Heart right ventricle (tissue), 16 donors: ENCODE measurements at places on chromosomes 11 and 22. TPM values are rescaled to one million over a fixed set of nuclear protein-coding genes. Genes with fewer than 3 reads are reported as not detected.

DNA sequence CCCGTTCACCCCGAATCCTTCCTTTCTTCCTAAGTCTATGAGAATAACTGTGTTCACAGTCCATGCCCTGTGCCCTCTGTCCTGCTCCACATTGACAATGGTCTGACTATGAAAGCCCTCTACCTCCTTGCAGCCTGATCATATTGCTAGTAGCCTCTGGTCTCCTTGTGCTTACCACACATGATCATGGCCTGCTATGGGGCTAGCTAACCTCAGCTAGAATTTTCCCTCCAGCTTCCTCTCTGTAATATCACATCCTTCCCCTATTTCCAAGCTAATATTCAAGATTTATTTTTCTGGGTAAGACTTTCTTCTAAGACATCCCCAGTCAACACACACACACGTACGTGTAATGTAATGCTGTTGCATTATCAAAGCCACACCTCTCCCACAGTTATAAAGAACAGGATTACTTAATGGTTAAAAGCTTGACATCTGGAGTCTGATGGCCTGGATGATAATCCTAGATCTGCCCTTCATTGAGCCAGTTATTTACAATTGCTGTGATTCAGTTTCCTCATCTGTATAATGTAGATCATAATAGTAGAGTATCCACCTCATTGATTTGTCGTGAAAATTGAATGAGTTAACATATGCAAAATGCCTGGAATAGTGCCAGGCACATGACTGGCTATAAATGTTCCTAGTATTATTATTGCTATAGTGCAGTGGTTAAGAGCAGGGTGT, 214.4 kb upstream of the BLID start:
- H3K27ac ChIP-seq = no peak overlapping the region
- H3K4me1 ChIP-seq = peaks cover 4% of the 10 kb centered on the region
- no peaks in the 10 kb centered on the region for H3K27me3 ChIP-seq
- no peaks in the 10 kb centered on the region for H3K36me3 ChIP-seq
- DNase-seq = no peak
- no peak overlapping the region for H3K4me3 ChIP-seq

DNA sequence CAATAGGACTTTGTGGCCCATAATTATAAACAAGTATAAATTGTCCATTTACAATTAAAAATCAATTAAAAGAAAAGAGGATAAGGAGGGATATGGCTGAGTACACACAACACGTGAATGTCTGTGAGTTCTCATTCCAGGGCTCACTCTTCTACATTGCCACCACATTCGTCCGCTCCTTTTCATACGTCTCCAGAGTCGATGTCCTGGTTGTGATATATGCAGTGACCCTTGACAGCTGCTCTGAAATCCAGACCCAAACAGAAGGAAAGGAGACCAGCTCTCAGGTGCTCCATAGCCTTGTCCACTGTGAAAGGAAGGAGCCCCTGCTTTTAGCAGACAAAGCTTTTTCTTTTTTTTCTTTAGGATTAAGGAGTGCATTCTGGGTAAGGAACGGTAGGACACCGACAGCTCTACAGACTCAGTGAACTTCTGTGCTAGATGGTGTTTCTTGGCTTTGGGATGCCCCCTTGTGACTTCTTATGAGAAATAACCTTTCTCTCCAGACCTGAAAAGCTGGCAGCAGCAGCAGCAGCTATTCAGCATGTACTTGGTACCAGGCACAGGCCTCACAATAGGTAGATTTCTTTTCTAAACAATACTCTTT, 19.7 kb upstream of the DNAJB13 start:
- no peak overlapping the region for H3K4me3 ChIP-seq
- no peak overlapping the region for H3K27ac ChIP-seq
- H3K27me3 ChIP-seq = no peaks in the 10 kb centered on the region
- H3K36me3 ChIP-seq = peaks cover 29% of the 10 kb centered on the region
- no peak for DNase-seq

GRCh38 chr11:69170704-69171103, 15.0 kb downstream of the SMIM38 start:
- no peak for DNase-seq
- H3K4me1 ChIP-seq = peaks cover 15% of the 10 kb centered on the region
- H3K27me3 ChIP-seq = no peaks in the 10 kb centered on the region
- H3K27ac ChIP-seq = no peak overlapping the region
- H3K4me3 ChIP-seq = no peak overlapping the region
- H3K36me3 ChIP-seq = no peaks in the 10 kb centered on the region

DNA sequence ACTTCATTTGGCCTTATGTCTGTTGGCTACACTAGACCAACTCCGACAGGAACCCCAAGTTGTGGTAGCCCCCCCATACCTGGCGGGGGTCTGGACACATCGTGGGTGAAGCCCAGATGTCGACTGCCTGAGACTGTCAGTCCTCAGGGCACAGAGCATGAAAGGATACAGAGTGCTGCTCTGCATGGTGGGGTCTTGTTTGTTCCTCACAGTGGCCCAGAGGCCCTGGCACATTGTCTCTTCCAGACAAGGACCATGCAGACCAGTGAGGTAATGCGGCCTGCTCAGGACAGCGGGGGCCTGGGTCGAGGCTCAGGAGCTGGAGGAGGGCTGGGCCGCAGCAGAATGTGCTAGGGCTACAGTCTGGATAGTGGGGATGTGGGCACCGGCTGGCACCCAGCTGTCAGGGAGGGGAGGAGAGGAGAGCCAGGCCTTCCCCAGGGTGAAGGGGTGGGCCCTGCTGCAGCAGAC, 14.6 kb downstream of the CAPN5 start:
- no peak overlapping the region for H3K4me3 ChIP-seq
- H3K27me3 ChIP-seq = no peaks in the 10 kb centered on the region
- H3K4me1 ChIP-seq = peaks cover 21% of the 10 kb centered on the region
- no peaks in the 10 kb centered on the region for H3K36me3 ChIP-seq
- no peak overlapping the region for H3K27ac ChIP-seq
- peak; percentile 2 for DNase-seq

- H3K27me3 ChIP-seq = no peaks in the 10 kb centered on the region
- H3K36me3 ChIP-seq = no peaks in the 10 kb centered on the region
- H3K4me1 ChIP-seq = peaks cover 84% of the 10 kb centered on the region
Measured at GRCh38 chr22:36156515-36157419, 3.8 kb downstream of the APOL3 start.

DNA sequence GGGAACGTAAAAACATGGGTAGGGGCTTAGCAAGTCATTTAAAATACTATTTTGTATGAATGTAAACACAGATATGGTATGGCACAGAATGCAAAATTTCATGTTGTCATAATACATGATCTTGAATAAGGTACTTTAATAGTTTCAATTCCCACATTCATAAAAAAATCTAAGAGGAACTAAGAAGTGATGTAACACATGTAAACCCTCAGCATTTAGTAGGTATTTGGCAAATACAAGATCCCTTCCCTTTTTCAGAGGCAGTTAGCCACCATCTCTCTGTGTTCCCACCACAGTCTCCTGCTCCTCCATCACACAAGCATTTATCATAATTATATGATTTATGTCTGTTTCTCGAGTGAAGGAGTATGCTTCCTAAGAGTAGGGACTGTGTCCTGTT, 251.8 kb downstream of the TENM4 start:
- no peaks in the 10 kb centered on the region for H3K36me3 ChIP-seq
- no peak overlapping the region for H3K27ac ChIP-seq
- no peaks in the 10 kb centered on the region for H3K27me3 ChIP-seq
- DNase-seq = no peak
- H3K4me1 ChIP-seq = no peaks in the 10 kb centered on the region
- no peak overlapping the region for H3K4me3 ChIP-seq

GRCh38 chr11:100810666-100811065, 123.6 kb downstream of the ARHGAP42 start:
- H3K36me3 ChIP-seq = no peaks in the 10 kb centered on the region
- peaks cover 3% of the 10 kb centered on the region for H3K4me1 ChIP-seq

GRCh38 chr22:31089160-31090100, 8.3 kb downstream of the SMTN start:
- no peaks in the 10 kb centered on the region for H3K27me3 ChIP-seq
- DNase-seq = peak; percentile 5
- peaks cover 72% of the 10 kb centered on the region for H3K36me3 ChIP-seq
- H3K27ac ChIP-seq = peak overlapping the region; percentile 36
- no peak overlapping the region for H3K4me3 ChIP-seq
- peaks cover 43% of the 10 kb centered on the region for H3K4me1 ChIP-seq

- no peak overlapping the region for H3K27ac ChIP-seq
- H3K27me3 ChIP-seq = peaks cover 8% of the 10 kb centered on the region
- H3K4me1 ChIP-seq = no peaks in the 10 kb centered on the region
- no peaks in the 10 kb centered on the region for H3K36me3 ChIP-seq
- H3K4me3 ChIP-seq = no peak overlapping the region
Measured at GRCh38 chr11:70646272-70647049, 248.1 kb downstream of the CTTN start.

DNA sequence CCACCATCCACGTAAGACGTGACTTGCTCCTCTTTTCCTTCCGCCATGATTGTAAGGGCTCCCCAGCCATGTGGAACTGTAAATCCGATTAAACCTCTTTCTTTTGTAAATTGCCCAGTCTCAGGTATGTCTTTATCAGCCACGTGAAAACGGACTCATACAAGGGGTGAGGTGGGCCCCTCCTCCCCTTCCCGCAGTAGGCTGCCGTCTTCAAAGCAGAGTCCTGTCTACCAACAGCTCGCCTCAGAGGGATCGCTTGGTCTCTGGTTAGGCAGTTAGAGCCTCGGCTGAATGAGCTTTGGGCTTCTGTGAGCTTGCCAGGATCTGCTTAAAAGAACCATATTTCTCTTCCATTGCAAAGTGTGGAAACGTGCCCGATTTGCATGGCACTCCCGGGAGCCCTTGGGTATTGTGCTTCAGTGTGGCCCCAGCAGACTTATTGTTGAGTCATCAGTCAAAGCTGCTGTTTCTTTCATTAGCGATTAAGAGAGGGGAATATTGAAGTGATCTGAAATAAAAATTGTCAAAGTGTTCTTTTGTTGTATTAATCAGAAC, 338.3 kb downstream of the TBC1D22A start:
- no peak for DNase-seq
- no peaks in the 10 kb centered on the region for H3K4me1 ChIP-seq
- H3K27ac ChIP-seq = no peak overlapping the region
- no peaks in the 10 kb centered on the region for H3K27me3 ChIP-seq
- no peak overlapping the region for H3K4me3 ChIP-seq

DNA sequence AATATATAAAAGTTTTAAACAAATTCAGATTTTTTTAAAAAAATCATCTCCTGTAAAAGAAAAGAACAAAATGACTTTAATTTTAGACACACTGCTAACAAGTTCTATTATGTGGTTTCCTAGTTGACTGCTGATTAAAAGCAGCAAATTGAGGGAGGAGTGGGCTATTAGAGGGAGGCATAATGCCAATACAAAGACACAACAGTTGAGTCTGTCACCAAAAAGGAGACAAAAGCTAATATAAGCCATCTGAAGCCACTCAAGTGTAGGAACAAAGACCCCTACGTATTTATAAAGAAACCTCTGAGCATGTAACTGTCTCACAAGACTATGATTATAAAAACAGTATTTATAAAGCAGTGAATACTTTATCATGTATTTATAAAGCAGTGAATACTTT, 28.6 kb downstream of the TMEM123 start:
- no peak overlapping the region for H3K27ac ChIP-seq
- no peaks in the 10 kb centered on the region for H3K27me3 ChIP-seq
- no peaks in the 10 kb centered on the region for H3K36me3 ChIP-seq
- no peak for DNase-seq
- H3K4me3 ChIP-seq = no peak overlapping the region
- peaks cover 41% of the 10 kb centered on the region for H3K4me1 ChIP-seq

DNA sequence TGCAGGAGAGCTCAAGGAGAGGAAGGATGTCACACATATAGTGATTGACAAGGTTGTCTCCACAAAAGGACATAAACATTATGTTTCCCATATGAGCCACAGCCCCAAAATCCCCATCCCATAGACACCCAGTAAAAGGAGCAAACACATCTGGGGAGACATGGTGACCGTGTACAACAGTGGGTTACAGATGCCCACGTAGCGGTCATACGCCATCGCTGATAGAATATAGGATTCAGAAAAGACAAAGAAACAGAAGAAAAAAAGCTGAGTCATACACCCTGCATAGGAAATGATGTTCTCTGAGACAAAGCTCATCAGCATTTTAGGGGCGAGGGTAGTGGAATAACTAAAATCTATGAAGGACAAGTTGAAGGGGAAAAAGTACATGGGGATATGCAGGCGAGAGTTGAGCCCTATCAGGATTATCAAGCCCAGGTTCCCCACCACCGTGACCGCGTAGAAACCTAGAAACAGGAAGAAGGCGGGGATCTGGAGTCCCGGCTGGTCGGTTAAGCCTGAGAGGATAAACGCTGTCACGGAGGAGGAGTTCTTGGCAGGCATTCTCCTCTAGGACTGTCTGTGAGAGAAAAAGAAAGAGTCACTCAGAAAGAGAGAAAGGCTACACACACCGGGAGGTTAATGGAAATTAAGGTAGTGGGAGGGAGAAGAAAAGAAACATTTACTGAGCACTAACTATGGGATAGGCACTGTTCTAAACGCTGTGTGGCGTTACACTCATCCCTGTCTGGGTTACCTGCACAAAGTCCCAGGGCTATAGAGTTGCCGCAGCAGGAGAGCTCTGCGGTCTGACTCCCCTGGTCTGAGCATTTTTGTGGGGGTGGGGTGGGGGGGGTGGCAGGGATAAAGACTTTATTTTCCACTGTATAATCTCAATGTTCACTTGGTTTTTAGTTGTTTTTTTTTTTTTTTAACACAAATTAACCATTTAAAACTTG, 36.1 kb upstream of the OR8B8 start:
- DNase-seq = no peak
- H3K4me3 ChIP-seq = peak overlapping the region; percentile 18
- no peaks in the 10 kb centered on the region for H3K27me3 ChIP-seq
- H3K36me3 ChIP-seq = no peaks in the 10 kb centered on the region

DNA sequence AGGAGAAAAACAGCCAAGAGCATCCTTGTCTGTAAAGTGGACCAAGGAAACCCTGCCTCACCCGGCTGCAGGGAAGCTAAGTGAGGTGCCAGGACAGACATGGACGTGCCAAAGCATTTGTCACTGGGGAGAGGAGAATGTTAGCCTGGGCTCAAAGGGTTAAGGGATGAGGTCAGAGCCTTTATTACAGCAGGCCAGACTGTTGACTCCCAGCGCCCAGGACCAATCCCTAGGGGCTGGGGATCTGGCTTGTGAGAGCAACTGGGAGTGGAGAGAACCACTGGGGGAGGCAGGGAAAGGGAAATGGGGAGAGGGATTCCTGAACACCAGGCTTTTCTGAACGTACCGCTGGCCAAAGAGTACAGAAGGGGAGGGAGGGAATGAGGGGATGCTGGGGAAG, 2.6 kb downstream of the CHRM1 start:
- no peaks in the 10 kb centered on the region for H3K36me3 ChIP-seq
- no peak for DNase-seq
- peaks cover 22% of the 10 kb centered on the region for H3K27me3 ChIP-seq
- peaks cover 7% of the 10 kb centered on the region for H3K4me1 ChIP-seq
- H3K27ac ChIP-seq = no peak overlapping the region

- peaks cover 31% of the 10 kb centered on the region for H3K4me1 ChIP-seq
- no peak for DNase-seq
Measured at GRCh38 chr11:2892967-2893528, 7.5 kb upstream of the CDKN1C start.

DNA sequence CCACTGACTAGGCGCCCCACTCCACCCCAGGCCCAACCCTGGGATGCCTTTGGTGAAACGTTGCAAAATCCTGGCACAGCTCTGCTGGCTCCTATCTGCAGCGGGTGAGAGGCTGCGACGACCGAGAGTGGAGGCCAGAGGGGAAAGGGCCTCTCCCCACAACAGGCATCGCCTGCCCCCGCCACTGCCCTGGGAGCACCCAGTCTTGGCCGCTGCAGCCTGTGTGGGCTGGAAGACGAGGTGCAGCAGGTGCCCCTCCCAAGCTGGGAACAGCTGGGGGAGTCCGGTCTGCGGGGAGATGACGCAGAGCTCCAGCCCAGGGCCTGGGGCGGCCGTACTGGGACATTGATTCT, 4.2 kb upstream of the PIM3 start:
- no peaks in the 10 kb centered on the region for H3K36me3 ChIP-seq
- H3K4me3 ChIP-seq = no peak overlapping the region

Gene NF2
- 50.7 TPM for total RNA-seq

Gene NECTIN1
- 10.0 TPM for total RNA-seq

Gene CCDC87
- 0.30 TPM for total RNA-seq

Gene OR6T1
- not detected for total RNA-seq

Gene SERPING1
- 111 TPM for total RNA-seq

Gene SEC14L6
- 0.25 TPM for total RNA-seq

Gene C22orf42
- not detected for total RNA-seq
